Type B pancreatic cell (in vitro differentiated cells): ENCODE measurements at places on chromosomes 2 and 18. TPM values are rescaled to one million over a fixed set of nuclear protein-coding genes. Genes with fewer than 3 reads are reported as not detected.

DNA sequence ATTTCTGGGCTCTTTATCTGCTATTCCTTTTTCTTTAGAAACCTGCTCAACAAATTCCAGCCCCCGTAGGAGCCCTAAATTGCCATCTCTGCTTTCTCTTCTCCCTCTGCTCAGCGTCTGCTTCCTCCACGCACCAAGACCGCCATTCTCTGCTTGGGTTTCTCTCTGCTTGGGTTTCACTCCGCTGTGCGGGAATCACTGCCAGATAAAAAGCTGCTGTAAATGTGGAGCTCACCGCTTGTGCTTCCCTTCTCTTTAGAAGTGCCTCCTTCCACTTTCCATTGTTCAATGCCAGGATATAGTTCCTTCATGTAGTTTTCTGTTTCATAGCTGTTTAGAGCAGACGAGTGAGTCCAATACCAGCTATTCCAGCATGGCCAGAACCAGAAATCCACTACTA is 45.9 kb downstream of the TMEM237 start:
- DNase-seq, result no peak

DNA sequence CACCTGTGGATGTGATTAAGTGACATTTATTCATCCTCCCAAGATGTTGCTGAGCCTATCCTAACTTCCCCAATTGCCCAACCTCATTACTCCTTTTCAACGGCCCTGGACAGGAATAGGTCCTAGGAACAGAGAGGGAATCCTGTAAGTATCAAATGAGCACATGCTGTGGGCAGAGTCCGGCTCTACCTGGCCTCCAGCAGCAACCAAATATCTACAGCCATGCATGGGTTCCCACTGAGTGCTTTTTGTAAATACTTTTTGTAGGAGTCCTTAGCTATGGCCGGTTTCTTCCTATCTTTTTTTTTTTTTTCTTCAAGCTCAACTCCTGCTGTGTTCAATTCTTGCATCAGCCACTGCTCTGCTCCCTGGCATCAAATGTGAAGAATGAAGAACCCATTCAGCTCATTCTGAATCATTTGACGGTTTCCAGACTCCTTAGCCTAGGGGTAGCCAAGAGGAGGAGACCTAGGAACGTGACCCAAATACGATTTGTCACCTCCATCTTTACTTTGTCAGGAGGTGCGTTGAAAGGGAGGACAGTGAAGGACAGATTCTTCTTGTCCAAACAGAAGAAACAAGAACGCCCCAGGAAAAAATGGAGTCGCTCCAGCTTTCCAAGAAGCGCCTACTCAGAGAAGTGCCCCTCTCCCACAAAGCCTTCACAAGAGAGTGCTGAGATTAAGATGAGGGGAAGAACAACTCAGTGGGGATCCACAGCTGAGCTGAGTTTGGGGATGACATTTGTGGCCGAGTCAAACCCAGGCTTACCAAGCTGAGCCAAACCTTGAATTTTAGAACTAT is 46.7 kb upstream of the LCLAT1 start:
- DNase-seq, result no peak

DNA sequence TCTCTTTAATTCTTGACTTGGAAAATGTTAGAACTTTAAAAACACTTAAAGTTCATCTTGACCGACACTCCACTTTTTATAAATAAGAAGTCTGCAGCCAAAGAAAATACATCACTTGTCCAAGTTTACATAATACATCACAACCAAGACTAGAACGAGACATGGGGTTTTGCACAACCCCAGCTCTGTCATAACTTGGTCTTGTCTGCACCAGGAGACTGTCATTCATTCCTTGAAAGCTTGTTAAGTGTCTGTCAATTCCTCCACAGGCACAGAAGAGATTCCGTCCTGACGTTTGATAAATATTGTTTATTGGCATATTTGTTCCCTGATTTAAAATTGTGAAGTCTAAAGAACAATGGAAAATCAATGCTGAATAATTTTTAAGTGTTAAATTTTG is 139.5 kb upstream of the SETBP1 start:
- no peak for DNase-seq

DNA sequence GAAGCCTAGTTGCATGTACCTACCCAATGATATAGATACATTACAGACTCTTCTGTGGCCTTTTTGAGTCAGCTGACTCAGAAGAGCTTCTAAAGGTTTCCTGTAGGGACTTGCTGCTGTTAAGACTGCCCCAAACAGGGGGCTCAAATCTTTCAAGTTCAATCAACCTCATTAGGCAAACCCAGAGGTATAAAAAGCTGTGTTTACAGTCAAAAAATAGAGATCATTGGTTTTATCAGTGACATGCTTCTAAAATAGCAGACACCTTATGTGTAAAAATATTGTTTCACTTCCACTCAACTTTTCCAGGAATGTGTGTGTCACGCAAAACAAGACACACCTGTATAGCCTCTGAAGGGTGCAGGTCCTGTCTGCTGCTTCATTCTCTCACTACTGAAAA is 624.3 kb upstream of the FANCL start:
- no peak for DNase-seq

- DNase-seq, result no peak
These were observed 215.9 kb downstream of the IRS1 start for GRCh38 chr2:226583715-226584114.

DNA sequence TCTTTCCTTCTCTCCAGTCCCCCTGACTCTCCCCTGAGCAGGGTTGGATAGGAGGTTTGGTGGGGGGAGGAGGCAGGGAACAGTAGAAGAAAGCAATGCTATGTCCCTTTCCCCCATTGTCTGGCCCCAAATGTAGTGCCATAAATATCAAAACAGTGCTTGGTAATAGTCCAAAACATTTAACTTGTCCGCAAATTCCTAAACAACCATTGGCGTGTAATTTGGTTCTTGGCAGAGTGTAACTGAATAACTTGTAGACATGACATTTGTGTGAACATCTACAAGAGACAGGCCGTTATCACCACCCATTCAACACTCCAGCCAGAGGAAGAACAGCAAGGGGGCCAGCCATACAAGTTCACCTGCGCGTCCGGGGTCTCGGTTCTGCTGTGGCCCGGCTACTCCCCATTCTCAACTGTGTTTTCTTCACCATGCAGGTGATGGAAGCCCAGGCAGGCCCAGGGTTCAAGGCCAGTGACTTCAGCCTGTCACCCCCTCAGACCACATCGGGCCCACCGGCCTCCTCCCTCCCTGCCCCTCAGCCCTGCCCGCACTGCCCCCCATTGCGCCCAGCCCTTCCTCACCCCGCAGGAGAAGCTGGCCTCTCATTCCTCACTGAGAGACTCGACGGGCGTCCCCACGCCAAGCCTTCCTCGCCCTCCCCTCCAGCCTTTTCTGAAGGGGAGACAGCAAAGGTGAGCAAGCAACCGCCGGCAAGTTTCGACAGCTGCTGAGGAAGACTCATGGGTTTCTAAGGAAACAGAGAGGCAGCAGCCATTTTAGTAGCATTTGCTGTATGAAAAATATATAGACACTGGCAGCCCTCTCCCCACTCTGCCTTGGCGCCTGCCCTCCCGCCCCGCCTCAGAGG is 699 bp upstream of the RAPGEF4 start:
- DNase-seq, result no peak

GRCh38 chr2:190862571-190862991 is 18.0 kb upstream of the GLS start:
- no peak for DNase-seq

DNA sequence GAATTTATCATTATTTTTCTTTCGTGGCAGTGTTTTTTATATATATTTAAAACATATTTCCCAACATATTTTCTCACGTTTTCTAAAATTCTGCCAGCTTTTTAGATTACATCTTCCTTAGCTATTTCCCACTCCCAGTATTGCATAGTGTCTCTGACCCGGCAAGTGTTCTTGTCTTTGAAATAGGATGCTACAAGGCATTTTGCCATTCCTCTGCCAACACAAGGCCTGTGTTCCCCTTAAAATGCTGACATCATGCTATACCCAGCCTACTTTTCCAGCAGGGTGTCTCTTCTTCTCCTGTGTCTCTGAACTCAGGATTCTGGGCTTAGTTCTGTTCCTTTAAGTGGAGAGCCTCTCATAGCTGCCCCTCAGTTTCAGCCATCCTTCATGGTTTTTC is 115.2 kb downstream of the DIS3L2 start:
- no peak for DNase-seq

GRCh38 chr2:218323526-218324472 is 31.5 kb upstream of the TMBIM1 start:
- no peak for DNase-seq

- DNase-seq, result no peak
These were observed 21.0 kb downstream of the MERTK start for GRCh38 chr2:111919365-111919764.

DNA sequence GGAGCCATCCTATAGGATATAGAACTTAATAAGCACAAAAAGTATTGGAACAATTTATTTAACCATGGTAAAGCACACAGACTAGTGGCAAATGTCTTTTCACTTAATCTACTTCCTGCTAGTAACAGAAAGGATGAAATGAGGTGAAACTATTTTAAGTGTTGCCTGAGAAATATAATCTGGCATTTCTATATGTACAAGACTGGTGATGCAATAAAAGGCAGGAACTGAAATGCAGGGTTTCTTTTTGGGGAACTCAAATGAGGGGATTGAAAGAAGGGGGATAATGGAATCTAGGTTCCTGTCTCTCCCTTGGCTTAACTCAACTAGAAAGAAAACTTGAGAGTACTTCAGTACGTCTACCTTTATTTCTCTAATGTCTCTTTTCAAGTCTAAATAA is 122.3 kb downstream of the MEMO1 start:
- no peak for DNase-seq

DNA sequence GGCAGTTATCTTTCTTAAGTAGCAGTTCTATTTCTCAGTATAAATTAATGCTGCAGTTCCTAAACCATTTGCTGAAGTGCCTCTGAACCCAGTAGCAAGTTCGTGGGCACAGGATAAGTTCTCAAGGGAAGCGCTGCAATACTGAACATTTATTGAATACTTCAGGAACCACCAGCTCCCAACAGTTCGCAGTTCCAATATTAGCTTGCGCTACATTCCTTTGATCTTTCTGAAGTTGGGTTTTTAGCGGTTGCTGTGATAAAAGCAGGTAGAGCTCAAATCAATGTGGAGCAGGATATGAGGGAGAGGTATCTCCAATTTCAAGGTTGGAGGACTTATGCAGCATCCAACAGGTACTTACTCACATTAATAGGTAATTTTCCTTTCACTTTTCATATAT is 33.7 kb downstream of the PDCL3 start:
- no peak for DNase-seq

DNA sequence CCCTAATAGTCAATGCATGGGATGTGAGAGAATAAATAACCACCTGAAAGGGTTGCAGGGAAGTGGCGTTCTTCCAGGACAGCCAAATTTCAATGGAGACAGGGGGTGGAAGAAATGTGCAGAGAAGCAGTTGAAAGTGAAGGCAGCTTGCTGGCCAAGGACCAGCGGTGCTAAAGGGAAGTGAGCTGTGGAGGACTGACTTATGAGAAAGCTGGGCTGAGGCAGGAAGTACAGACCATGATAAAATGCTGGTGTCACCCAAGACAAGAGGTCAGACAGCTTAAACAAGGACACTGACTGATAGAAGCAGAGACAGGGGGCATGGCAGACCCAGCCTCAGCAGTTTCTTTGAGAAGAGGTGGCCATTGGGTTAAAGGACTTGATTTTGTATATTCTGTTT is 106.7 kb downstream of the DTNB start:
- no peak for DNase-seq

DNA sequence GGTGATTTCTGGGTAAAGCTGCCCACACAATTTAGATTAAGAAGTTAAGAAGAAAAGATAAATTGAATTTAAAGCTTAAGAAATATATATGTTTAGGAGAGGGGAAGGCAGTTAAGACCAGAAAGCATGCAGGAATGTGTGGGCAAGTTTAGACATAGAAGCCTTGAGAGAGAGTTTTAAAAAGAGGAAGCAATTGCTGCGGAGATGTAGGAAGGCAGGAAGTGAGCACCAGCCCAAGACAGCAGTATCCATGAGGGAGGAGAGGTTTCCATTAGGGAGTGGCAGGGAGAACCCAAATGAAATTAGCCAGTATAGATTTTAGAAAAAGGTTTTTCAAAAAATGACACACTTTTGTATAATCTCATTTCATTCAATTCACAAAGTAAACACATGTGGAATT is 24.3 kb downstream of the DSC2 start:
- no peak for DNase-seq

GRCh38 chr2:222713002-222713401 is 41.5 kb downstream of the MOGAT1 start:
- DNase-seq, result no peak

GRCh38 chr18:68427951-68428401 is 286.9 kb downstream of the TMX3 start:
- DNase-seq, result no peak

DNA sequence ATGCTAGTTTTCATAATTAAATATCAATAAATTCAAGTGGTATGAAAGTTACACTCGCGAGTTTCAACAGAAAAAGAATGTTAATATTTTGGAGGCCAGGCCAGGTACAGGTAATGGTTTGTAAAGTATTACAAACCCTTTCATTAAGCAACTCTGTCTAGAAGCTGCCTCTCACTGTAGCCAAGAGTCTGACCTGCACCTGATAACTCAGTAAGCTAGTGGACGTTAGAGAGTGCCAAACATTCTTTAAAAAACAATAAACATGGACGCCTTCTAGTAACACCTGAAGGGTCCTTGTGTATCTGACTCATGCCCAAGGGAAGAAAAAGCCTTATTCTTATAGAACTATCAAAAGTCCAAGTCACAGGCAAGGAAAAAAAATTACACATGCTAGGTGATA is 70.2 kb downstream of the MBD2 start:
- no peak for DNase-seq

- DNase-seq, result no peak
These were observed 3.2 kb downstream of the CFLAR start for GRCh38 chr2:201118961-201119854.

- DNase-seq, result no peak
These were observed 38.7 kb downstream of the TTC39C start for GRCh38 chr18:24053211-24053610.

DNA sequence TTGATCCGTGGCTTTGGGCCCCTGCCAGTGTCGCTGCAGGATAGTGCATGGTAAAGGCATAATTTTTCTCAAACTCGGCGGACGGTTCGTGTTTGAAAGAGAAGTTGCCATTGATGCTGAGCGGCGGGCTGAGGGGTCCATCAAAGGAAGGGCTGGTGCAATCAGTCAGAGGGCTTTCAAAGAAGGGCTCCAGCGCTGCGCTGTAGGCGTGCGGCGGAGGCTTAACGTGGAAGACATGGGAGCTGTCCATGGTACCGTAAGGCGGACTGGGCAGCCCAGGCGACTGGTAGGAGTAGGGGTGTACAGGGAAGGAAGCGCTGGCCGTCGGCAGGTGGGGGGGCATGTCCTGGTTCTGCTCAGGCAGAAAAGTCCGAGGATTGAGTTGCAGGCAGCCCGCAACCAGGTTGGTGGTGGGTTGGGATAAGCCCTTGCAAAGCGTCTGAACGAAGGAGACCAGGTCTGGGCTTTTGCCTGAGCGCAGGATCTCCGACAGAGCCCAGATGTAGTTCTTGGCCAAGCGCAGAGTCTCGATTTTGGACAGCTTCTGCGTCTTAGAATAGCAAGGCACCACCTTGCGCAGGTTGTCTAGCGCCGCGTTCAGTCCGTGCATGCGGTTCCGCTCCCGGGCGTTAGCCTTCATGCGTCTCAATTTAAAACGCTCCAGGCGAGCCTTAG is 2.3 kb downstream of the NEUROD1 start:
- DNase-seq, result peak; percentile 83

MRPS9 gene
- total RNA-seq, result 29.1 and 33.6 TPM in 2 replicates

SLC30A3 gene
- total RNA-seq, result 0.19 and 0.53 TPM in 2 replicates

TIA1 gene
- 176 and 300 TPM in 2 replicates for total RNA-seq

ST8SIA5 gene
- total RNA-seq, result 0.94 and 1.9 TPM in 2 replicates
